ENCODE measurements at places on chromosomes 5 and 9.

DNA sequence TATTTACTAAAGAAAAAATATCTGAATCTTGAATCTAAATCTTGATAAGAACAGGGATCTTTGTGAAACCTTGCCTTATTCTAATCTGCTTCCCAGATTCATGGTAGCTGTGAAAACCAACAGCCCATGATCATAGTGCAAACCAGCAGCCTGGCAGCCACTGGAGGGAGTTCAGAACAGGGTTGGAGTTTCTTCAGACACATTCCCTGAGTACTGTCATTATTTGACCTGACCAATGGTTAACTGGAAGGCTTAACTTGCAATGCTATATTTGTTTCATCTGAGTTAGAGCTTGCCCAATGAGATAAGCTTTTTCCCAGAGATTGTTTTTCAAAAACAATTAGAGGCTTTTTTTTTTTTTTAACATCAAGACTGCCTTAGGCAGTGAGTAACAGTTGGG is 47.8 kb downstream of the LOX start:
- H3K27ac ChIP-seq: no peak overlapping the region
- H3K27me3 ChIP-seq: no peaks in the 10 kb centered on the region
- no peaks in the 10 kb centered on the region for H3K4me1 ChIP-seq
- H3K4me3 ChIP-seq: no peak overlapping the region

DNA sequence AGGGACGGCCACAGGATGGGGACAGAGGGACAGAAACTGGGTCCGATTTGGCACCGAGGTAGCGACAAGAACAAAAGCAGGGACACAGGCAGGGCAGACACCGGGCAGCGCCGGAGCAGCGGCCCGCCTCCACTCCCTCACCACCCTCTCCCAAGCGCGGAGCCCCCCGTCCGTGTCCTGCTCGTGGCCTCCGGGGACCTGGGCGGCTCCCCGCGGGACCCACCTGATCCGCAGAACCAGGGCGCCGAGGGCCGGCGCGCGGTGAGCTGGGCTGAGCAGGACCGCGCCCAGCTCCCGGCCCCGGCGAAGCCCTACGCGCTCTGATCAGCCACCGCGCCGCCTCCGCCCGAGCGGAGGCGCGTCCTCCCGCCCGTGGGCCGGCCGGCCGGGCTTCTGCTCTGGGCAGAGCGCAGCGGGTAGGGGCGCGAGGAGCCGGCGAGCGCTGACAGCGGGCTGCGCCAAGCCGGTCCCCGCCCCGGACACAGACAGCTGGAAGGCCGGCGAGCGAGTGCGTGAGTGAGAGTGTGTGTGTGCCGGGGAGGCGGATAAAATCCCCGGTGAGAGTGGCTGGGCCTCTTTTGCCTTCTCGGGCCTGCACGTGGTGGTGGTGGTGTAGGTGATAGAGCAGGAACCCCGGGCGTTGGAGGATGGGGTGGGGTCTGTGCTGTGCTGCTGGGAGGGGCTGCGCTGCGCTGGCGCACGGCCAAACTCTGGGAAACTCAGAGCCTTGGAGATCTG is at the start of gene GGTA1:
GGTA1 (minus strand) TSS at position 418 of the 738 bp plus-strand sequence. CDS start 31,922 bp downstream, outside the sequence.
- H3K27ac ChIP-seq: no peak within 1 kb of the TSS
- H3K4me3 ChIP-seq: peak within 1 kb of the TSS; percentile 80
- no peaks in the 10 kb centered on the region for H3K36me3 ChIP-seq

GRCh38 chr9:70995511-70995910 is 125.9 kb downstream of the TRPM3 start:
- no peaks in the 10 kb centered on the region for H3K36me3 ChIP-seq
- no peaks in the 10 kb centered on the region for H3K27me3 ChIP-seq
- no peak overlapping the region for H3K4me3 ChIP-seq
- peaks cover 15% of the 10 kb centered on the region for H3K4me1 ChIP-seq
- no peak for DNase-seq

DNA sequence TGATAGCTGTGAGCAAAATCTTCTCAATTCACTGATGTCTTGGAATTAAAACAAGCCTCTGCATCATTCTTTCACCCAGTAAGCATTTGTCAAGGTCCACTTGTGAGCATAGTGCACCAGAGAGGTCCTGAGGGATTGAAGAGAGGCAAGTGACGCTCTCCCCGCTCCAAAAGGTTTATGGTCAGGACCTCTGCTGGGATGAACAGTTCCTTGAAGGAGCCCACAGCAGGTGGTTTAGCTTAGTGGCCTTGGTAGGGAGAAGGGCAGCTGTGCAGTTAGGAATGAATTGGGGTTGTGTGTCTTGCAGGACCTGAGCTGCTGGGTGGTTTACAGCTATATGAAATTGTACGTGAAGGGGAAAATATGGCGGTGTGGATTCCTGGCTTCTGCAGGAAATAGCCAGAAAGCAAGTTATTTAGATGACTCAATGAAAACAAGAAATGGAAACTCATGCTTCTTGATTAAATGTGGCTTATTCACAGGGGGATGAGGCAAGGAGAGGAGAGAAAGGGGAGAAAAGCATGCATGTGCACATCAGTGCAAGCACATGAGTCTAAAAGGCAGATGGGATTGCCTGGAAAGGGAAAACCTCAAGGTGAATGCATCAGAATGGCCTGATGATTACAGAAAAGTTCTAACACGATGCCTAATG is 42.0 kb downstream of the SUB1 start:
- H3K4me3 ChIP-seq: no peak overlapping the region
- no peaks in the 10 kb centered on the region for H3K36me3 ChIP-seq
- peaks cover 5% of the 10 kb centered on the region for H3K27me3 ChIP-seq

- no peak overlapping the region for H3K4me3 ChIP-seq
- H3K4me1 ChIP-seq: no peaks in the 10 kb centered on the region
- DNase-seq: no peak
- no peaks in the 10 kb centered on the region for H3K27me3 ChIP-seq
- H3K36me3 ChIP-seq: peaks cover 73% of the 10 kb centered on the region
Observed at GRCh38 chr5:141437221-141437620, 6.9 kb downstream of the PCDHGA12 start.

DNA sequence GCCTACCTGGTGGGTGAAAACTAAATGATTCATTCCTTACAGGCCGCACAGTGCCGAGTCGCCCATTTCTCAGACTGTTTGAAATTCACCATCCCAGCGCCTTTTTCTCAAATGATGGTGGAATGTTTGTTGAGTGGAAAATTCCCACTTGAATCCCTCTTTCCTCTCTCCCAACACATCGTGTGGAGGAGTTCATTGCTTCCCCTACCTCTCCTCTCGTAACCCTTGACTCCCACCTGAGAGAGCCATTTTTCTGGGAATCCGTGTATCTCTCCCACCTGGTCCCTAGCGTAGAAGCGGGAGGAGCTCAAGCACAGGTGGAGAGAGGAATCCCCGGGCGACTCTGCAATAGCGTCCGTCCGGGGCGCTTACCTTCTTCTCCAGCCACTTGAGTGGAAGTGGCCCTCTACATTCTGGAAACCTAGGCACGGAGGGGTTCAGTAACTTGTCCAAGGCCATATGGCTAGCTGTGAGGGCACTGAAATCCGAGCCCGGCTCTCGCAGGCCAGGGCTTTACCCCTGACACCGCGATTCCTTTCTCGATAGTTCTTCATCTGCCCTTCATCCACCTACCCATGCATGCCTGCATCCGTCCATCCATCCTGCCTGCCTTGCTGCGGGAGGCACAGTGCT is 683 bp downstream of the OSMR start:
- peak overlapping the region; percentile 86 for H3K4me3 ChIP-seq
- peak overlapping the region; percentile 81 for H3K27ac ChIP-seq
- peaks cover 4% of the 10 kb centered on the region for H3K4me1 ChIP-seq
- DNase-seq: no peak

DNA sequence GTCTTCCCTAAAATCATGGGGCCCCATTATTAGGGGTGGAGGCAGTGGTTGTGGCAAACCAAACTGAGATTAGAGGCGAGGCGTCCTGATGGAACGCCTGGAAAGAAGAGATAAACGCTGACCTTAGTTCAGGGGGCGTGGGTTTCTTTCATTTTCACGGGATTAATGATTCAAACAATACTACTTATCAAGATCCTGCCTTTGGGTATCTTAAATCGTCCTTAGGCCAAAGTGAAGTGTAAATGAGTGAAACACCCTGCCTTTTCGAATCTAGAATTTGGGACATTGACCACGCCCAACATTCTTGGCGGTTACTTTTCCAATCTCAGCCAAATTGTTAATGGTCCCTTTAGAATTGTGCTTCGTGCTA is 1.0 kb upstream of the UBTD2 start:
- peaks cover 36% of the 10 kb centered on the region for H3K4me1 ChIP-seq
- DNase-seq: no peak
- no peaks in the 10 kb centered on the region for H3K36me3 ChIP-seq
- peak overlapping the region; percentile 93 for H3K27ac ChIP-seq
- peak overlapping the region; percentile 88 for H3K4me3 ChIP-seq

- H3K4me3 ChIP-seq: no peak overlapping the region
- no peak overlapping the region for H3K27ac ChIP-seq
- no peaks in the 10 kb centered on the region for H3K36me3 ChIP-seq
- H3K4me1 ChIP-seq: no peaks in the 10 kb centered on the region
- no peak for DNase-seq
- H3K27me3 ChIP-seq: peaks cover 42% of the 10 kb centered on the region
Observed at GRCh38 chr9:108467653-108468324, 388.0 kb downstream of the ACTL7B start.

- H3K4me1 ChIP-seq: no peaks in the 10 kb centered on the region
- no peak for DNase-seq
- peaks cover 2% of the 10 kb centered on the region for H3K27me3 ChIP-seq
- H3K27ac ChIP-seq: no peak overlapping the region
- no peak overlapping the region for H3K4me3 ChIP-seq
Observed at GRCh38 chr5:149831492-149831891, 101.4 kb downstream of the PPARGC1B start.

DNA sequence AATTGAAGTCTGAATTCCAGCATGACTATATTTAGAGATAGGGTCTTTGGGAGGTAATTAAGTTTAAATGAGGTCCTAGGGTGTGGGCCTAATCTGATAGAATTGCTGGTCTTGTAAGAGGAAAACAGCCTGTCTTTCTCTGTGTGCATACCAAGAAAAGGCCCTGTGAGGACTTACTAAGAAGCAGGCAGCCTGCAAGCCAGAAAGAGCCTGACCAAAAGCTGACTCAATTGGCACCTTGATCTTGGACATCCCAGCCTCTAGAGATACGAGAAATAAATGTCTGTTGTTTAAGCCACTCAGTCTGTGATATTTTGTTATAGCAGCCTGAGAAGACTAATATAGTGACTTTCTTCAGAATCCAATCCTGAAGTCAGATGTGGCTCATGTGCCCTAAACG is 14.6 kb downstream of the ARL14EPL start:
- H3K27me3 ChIP-seq: peaks cover 9% of the 10 kb centered on the region
- no peaks in the 10 kb centered on the region for H3K36me3 ChIP-seq

DNA sequence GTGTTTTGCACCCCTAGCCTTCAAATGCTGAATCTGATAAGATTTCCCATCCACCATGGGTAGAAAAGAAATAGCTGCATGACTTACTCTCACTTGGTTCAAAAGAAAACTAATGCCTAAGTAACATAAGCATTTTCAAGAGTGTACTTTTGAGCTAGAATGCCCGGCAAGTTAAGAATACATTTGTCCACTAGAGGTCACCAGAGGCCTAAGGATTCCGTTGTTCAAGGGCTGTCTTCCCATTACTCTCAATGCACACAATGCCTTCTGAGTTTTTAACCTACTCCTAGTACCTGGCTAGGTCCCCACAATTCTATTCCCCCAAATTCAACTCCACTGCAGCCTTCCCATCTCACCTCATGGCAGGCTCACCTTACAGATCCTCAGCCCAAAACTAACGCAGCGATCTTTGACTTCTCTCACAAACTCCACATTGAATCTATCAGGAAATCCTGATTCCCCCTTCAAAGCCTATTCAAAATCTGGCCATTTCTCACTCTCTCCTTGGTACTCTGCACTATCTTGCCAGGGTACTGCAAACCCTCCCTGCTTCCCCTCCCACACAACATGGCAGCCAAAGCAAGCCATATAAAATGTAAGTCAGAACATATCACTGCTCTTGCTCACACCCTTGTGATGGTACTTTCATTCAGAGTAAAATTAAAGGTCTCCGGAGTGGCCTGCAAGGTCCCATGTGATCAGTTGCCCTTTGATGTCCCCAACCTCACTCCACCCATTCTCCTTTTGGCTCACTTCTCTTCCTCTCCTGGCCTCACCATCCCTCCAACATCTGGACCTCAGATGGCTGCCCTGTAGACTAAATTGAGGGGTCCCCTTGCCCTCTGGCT is 13.4 kb downstream of the OXCT1 start:
- no peak overlapping the region for H3K27ac ChIP-seq
- no peaks in the 10 kb centered on the region for H3K4me1 ChIP-seq
- H3K4me3 ChIP-seq: no peak overlapping the region
- no peak for DNase-seq
- peaks cover 2% of the 10 kb centered on the region for H3K36me3 ChIP-seq
- H3K27me3 ChIP-seq: no peaks in the 10 kb centered on the region

GRCh38 chr9:33620738-33621439 is 96.8 kb downstream of the ANKRD18B start:
- no peak for DNase-seq
- no peak overlapping the region for H3K4me3 ChIP-seq

GRCh38 chr5:181161534-181162175 is 14.3 kb downstream of the OR2V2 start:
- H3K4me1 ChIP-seq: peaks cover 9% of the 10 kb centered on the region
- peak overlapping the region; percentile 92 for H3K27ac ChIP-seq
- no peak for DNase-seq

- H3K4me3 ChIP-seq: no peak overlapping the region
- H3K27ac ChIP-seq: no peak overlapping the region
- H3K36me3 ChIP-seq: no peaks in the 10 kb centered on the region
- no peak for DNase-seq
Observed at GRCh38 chr5:17021602-17021932, 85.5 kb upstream of the MYO10 start.

DNA sequence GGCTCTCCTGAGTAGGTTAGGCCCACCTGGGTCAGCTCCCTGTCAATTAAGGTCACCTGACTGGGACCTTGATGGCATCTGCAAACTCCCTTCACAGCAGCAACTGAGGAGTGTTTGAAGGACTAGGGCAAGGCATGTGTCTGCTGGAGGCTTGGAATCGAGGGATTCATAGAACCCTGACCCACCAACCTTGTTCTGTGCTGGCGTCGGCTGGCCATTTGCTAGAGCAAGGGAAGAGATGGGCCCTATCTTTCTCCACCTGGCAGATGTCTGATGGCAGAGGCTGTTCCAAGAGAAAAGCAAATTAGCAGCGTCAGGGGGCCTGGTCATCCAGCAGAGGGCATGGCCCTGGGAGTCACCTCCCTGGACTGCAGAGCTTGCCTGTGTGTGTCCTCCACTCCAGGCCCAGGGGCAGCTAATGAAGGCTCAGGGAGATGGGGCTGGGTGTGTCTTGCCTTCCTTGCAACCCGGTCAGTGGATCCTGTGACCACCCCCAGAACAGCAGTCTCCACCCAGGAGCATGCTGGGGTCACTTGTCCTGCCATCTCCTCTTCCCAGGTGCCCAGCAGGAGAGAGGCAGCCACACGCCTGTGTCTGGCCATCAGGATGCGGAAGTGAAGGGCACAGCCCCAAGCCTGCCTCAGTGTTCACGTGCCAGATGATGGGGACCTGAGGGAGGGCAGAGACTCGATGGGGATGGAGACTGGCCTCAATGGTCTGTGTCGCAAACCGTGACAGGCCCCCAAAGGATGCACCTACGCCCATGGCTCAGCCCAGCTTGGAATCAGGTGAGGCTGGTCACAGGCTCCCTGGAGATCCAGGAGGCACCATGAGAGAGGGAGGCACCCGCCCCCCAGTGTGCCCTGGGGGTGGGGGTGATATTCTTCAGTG is 53.9 kb downstream of the BARX1 start:
- no peak overlapping the region for H3K4me3 ChIP-seq
- H3K4me1 ChIP-seq: peaks cover 3% of the 10 kb centered on the region
- DNase-seq: peak; percentile 5
- H3K27ac ChIP-seq: no peak overlapping the region
- H3K27me3 ChIP-seq: peaks cover 12% of the 10 kb centered on the region

Data from mesothelial cell of epicardium (in vitro differentiated cells).